CD4-positive, alpha-beta T cell (primary cell): ENCODE measurements at places on chromosomes 13 and 19.

DNA sequence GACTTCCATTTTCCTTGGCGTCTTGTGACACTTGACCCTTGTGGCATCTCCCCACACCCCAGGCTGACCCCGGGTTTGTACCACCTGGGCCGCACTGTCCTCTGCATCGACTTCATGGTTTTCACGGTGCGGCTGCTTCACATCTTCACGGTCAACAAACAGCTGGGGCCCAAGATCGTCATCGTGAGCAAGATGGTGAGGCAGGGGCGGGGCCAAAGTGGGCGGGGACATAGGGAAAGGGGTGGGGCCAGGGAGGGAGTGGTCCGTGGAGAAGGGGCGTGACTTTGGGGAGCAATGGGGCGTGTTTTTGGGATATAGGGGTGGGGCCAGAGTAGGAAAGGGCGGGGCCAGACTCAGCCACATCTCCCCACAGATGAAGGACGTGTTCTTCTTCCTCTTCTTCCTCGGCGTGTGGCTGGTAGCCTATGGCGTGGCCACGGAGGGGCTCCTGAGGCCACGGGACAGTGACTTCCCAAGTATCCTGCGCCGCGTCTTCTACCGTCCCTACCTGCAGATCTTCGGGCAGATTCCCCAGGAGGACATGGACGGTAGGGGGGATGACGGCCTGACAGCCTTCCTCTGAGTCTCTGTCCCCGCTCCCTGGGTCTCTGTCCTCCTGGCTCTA, 42.8 kb downstream of the TRPM4 start:
- DNase-seq: no peak

DNA sequence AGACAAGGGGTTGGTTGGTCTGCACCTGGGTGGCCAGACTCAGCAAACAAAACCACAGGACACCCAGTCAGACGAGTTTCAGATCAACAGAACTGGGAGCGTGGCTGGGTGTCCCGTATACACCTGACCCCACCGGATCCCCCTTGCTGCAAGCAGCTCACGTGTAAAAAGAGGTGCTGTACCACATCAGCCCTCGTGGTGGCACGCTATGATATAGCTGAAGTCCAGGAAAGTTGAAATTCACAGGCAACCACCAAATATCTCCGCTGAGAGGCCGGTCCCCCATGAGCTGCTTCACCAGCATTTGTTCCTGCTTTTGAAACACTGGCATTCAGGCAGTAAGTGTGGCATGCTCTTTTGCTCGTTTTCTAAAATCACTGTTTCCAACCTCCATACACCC, 92.3 kb downstream of the TUBA3C start:
- no peak for DNase-seq

DNA sequence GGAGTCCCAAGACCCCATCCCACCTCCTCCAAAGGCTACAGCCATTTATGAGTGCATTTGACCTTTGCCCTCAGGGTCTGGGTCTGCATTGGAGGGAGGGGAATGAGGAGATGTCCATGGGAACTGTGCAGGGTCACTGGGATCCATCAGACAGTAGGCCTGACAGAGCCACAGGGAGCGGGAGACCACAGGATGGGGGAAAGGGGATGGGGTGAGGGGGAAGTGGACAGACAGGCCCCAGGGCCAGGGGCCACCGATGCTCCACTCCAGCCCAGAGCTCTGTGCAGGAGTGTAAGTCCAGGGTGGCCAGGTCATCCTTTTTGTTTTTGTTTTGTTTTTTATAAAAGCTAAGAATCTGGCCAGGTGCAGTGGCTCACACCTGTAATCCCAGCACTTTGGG, 82.5 kb downstream of the CHST8 start:
- no peak for DNase-seq

DNA sequence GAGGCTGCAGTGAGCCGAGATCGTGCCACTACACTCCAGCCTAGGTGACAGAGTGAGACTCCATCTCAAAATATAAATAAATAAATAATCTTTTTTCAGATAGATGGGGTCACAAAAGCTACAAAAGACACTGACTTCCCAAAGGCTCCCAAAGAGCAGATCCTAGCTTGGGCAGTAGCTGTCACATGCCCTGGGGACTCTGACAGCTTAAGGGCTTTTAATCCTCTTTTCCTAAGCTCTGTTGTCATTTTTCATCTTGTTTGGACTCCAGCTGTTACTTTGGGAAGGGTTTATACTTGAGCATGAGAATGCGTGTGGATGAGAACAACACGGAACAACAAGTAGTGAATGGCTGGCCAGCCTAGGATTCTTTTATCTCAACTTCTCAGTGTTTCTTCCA, 231.7 kb downstream of the MZT1 start:
- DNase-seq: no peak

DNA sequence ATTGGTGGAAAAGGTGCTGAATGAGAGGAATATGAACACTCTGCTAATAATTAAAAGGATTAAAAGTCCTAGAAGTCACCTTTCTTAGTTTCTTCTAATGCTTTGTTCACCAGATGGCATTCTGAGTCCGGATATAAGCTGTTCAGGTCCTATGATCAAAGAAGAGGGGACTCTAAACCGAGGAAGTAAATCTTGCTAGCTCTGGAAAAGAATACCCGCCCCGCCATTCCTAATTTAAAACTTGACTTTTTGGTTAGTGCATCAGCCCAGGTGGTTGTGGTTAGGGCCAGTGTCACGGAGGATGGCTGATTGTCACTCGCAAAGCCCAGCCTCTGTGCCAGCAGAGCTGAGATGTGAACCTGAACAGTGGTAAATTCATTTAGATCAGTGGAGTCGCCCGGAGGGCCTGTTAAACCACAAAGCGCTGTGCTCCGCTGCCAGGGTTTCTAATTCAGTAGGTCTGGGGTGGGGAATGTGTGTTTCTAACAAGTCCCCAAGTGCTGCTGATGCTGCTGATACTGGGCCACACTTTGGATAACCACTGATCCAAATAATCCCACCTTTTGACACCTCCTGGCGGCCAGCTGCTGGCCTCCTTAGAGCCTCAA, 425.4 kb downstream of the DCT start:
- DNase-seq: no peak

DNA sequence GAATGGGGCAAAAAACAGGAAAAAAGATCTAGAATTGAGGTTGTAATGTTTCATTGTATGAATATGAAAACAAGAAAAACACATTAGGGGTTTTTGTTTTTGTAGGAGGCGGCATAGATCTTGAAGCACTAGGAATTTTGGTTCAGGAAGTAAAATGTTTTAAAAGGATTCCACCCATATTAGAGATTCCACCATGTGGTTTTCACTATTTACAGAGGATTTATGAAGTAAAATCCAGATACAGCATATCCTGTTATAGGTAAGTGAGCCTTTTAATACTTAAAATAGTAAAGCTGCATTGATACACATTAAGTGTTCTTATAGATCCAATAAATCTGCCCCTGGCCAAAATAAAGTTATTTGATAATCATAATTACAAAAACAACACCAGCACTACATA, 61.4 kb downstream of the MICU2 start:
- DNase-seq: no peak
